NCI-H226 (cell line): ENCODE measurements at places on chromosomes 5 and 9.
A peak's percentile ranks its signal among the peaks of the same experiment; 100 is the strongest.

- DNase-seq = no peak
Measured at GRCh38 chr5:150123542-150123941, 32.1 kb downstream of the PDGFRB start.

- no peak for DNase-seq
Measured at GRCh38 chr5:112691758-112692157, 45.9 kb upstream of the APC start.

- DNase-seq = no peak
Measured at GRCh38 chr5:143434261-143435209, 31.0 kb upstream of the NR3C1 start.

- no peak for DNase-seq
Measured at GRCh38 chr5:10868956-10869355, 107.9 kb upstream of the DAP start.

DNA sequence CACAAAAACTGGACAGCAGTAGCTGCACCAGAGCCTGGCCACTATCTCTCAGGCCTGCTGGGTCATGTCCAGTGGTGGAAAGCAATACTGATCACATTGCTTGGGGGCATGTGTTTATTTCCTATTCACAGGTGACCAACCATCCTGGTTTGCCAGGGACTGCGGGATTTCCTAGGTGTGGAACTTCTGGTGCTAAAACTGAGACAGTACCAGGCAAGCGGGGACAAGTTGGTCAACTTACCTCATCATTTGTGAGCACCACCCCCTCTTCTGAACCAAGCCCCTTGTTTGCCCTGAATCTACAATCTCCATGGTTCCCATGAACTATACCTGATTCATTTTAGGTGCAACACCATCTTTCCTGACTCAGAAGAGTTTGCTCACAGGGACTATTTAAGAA is 81.3 kb downstream of the TNC start:
- no peak for DNase-seq

DNA sequence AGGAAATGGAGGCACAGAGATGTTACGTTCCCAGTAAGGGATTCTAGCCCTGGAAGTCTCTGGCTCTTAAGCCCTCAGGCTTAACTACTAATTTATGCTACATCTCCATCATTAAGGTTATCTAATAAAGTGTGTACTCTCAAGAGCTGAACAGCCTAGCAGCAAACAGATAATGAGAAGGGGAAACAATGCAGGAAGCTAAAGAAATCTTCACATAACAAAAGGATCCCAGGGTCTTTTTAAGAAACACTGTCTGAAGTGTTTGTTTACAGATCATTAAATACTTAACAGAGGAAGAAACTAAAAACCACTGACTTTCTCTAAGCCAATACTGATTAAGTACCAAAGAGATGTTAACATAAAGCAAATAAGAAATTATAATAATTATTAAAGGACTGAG is 129.0 kb downstream of the PAPPA start:
- DNase-seq = no peak

DNA sequence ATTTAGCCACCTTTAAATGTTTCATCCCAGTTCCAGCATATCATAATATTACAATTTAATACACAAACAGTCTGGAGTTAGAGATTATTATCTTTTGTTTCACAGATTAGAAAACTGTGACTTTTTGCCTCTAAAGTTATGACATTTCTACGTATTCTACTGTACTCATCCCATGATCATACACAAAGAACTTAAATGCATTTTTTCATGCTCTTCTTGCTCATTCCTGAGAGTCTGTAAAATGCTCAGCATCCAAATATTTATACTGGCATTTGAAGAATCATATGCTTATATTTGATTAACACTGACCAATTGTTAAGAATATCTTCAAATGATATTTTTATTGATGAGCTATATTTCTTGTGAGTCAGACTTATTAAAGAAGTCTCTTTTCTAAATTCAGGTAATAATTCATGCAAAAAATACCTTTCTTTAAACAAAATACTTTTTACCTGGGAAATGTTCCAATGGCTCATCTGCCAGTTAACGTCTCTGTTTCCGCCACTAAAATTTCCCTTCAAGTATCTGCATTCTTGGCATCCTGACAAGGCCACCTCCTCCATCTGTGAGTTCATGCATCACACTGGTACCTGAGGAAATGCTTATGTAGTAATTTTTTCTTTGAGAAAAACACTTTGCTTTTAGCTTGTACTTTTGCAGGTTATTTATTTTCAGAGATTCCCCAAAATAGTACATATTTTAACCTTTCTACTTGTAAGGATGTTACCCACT is 139.6 kb upstream of the RASA1 start:
- no peak for DNase-seq

- peak; percentile 33 for DNase-seq
Measured at GRCh38 chr9:115633104-115633503, 515.1 kb upstream of the TNC start.

DNA sequence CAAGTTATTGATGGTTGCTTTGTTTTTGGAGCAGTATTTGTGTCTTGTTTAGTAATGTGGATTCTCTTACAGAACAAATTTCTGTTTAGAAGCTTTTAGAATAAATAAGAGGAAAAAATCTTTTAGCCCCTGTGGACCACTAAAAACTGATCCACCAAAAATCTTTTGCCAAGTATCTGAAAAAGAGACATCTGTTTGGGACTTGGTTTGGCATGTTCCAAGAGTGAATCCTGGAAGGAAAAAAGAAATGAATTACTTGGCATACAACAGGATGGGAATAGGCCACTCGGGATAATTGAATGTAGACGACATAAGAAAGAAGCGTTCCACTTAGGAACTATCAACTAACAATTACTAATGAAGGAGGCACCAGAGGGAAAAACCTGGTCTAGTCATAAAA is 1350.1 kb upstream of the C9orf72 start:
- DNase-seq = no peak

DNA sequence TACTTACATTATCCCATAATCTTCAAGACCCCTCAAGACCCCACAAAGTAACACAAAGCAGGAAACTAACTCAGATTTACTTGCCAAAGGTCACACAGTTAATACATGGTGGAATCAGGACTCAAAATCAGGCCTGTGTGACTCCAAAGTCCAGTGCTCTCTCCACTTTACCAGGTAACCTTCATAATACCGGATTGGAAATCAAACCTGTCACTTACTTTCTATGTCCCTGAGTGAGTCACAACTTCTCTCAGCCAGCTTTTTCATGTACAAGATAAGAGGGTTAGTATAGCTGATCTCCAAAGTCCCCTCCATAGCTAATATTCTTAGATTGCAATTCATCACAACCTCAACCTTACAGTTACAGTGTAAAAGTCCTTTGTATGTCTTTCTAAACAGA is 17.1 kb downstream of the STRBP start:
- no peak for DNase-seq

GRCh38 chr5:111461255-111461671 is 51.1 kb downstream of the STARD4 start:
- DNase-seq = peak; percentile 47
